ENCODE measurements at places on chromosomes 16 and 17. TPM values are rescaled to one million over a fixed set of nuclear protein-coding genes. Genes with fewer than 3 reads are reported as not detected.
A peak's percentile ranks its signal among the peaks of the same experiment; 100 is the strongest.

SF3B3 gene
- 303 TPM for total RNA-seq

PRR15L gene
- not detected for total RNA-seq

SNF8 gene
- 96.2 TPM for total RNA-seq

KRTAP2-3 gene
- total RNA-seq, result not detected

GNG13 gene
- total RNA-seq, result not detected

FMNL1 gene
- 411 TPM for total RNA-seq

PDILT gene
- not detected for total RNA-seq

OR3A2 gene
- total RNA-seq, result 3.3 TPM

DNA sequence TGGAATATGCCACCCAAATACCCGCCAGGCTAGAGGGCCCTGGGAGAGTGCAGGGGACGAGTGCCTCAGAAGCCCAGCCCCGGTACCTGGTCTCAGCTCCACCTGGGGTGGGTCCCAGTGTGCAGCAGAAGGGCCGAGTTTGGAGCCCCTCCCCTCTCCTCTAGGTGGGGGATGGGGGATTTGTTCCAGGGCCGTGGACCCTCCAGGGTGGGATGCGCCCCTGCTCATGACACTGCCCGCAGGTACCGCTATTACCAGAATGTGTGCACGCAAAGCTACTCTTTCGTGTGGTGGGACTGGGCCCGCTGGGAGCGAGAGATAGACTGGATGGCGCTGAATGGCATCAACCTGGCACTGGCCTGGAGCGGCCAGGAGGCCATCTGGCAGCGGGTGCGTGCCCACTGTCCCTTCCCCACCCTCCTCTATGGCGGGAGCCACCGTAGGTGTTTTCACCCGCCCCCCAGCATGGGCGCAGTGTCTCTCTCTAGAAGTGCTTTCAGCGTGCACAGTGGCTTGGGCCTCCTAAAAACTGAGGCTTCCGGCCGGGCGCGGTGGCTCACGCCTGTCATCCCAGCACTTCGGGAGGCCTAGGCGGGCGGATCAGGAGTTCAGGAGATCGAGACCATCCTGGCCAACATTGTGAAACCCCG is 1.2 kb downstream of the NAGLU start:
- peaks cover 38% of the 10 kb centered on the region for H3K4me1 ChIP-seq
- H3K36me3 ChIP-seq, result peaks cover 11% of the 10 kb centered on the region
- peak overlapping the region; percentile 73 for H3K27ac ChIP-seq
- peak overlapping the region; percentile 88 for H3K4me3 ChIP-seq
- DNase-seq, result no peak
- peaks cover 2% of the 10 kb centered on the region for H3K27me3 ChIP-seq

DNA sequence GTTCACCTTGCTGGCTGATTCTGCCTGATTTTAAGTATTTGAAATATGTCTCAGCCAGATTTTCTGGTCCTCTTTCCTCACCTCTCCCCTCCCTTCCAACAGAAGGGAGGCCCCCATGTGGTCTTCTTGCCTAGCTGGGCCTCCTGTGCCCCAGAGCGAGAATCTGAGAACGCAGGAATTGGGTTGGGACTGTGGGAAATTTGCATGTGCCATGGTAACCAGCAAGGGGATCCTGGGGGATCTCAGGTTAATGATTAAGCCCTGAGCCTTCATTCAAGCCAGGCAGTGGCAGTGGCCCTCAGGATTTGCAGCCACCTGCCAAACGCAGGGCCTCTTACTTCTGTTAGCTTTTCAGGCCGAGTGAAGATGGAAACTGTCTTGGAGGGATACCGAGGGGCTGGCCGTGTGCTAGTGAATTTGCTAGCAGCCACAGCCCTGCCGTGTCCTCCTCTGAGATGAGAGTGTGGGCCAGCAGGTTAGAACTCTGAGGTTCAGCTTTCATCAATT is 40.2 kb downstream of the KSR1 start:
- H3K4me1 ChIP-seq, result peaks cover 12% of the 10 kb centered on the region
- H3K4me3 ChIP-seq, result no peak overlapping the region
- no peak overlapping the region for H3K27ac ChIP-seq
- H3K36me3 ChIP-seq, result peaks cover 40% of the 10 kb centered on the region
- H3K27me3 ChIP-seq, result no peaks in the 10 kb centered on the region

DNA sequence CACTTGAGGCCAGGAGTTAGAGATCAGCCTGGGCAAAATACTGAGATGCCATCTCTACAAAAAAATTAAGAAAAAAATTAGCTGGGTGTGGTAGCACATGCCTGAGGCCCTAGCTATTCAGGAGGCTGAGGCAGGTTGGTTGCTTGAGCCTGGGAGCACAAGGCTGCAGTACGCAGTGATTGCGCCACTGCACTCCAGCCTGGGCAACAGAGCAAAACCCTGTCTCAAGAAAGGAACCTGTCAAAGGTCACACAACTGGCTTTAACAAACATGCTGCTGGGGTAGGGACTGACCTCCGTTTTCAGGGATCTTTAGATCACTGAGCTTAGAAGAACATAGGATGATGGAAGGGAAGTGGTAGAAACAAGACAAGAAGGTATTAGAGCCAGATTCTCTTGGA is 95.0 kb downstream of the IRX3 start:
- no peak overlapping the region for H3K4me3 ChIP-seq
- H3K27me3 ChIP-seq, result peaks cover 4% of the 10 kb centered on the region
- DNase-seq, result no peak
- H3K4me1 ChIP-seq, result peaks cover 2% of the 10 kb centered on the region
- no peaks in the 10 kb centered on the region for H3K36me3 ChIP-seq
- H3K27ac ChIP-seq, result no peak overlapping the region

GRCh38 chr17:62732125-62732524 is 76.0 kb downstream of the MARCHF10 start:
- H3K4me1 ChIP-seq, result no peaks in the 10 kb centered on the region
- H3K27me3 ChIP-seq, result peaks cover 28% of the 10 kb centered on the region
- no peak overlapping the region for H3K4me3 ChIP-seq

- no peak overlapping the region for H3K27ac ChIP-seq
- no peak for DNase-seq
- no peaks in the 10 kb centered on the region for H3K36me3 ChIP-seq
- H3K4me1 ChIP-seq, result peaks cover 1% of the 10 kb centered on the region
- peaks cover 64% of the 10 kb centered on the region for H3K27me3 ChIP-seq
- no peak overlapping the region for H3K4me3 ChIP-seq
These were observed 30.0 kb downstream of the SLC13A5 start for GRCh38 chr17:6683081-6683684.

DNA sequence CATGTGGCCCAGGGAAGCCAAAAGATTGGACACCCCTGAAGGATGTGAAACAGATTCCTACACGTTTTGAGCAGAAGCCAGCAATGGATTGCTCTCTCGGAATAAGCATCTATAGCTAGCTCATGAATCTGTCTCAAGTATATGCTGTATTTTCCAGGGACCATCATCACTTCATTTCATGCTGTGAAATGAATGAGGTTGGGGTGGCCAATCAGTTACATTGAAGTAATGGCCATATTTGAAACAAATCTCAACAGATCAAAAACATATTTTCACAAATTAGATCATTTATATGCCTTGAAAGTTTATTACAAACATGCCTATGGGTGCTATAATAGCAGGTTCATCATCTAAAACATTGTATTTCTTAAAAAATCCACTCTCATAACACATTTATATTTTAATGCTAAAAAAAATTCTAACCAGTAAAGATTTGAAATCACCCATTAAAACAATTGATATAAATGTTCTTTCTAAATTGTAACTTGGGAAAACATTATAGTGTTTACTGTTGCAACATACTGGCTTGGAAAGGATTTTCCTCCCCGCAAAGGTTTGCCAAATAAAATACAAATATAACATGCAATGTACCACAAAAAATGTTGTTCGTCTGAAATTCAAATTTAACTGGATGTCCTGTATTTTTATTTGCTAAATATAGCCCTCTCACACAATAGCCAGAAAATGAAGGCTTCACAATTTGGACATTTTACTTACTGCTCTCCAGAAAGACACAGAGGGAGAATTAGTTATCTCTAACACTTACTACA is 743.6 kb downstream of the KCNJ2 start:
- H3K27ac ChIP-seq, result no peak overlapping the region
- no peaks in the 10 kb centered on the region for H3K27me3 ChIP-seq
- no peaks in the 10 kb centered on the region for H3K4me1 ChIP-seq
- no peaks in the 10 kb centered on the region for H3K36me3 ChIP-seq

DNA sequence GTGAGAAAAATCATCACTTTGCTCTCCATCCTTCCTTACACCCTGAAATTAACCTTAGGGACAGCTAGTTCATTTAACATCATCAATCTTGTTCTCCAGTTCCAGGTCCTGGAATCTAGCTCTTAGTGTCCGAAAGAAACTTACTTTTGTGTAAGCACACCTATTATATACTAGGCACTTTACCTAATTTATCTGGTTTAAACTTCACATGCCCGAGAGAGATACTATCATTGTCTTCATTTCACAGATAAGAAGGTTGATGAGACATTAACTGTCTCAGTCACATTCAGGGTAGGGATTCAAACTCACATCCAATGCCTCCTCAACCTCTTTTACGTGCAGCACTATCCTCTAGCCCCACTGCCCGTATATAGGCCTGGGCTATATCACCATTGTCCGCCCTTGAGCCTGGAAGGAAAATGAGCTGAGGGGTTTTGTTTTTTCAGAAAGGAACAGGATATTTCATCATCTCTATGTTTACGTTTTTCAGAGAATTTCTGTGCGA is 501 bp upstream of the AP2B1 start:
- H3K27ac ChIP-seq, result peak overlapping the region; percentile 99
- DNase-seq, result no peak
- peaks cover 32% of the 10 kb centered on the region for H3K4me1 ChIP-seq
- no peaks in the 10 kb centered on the region for H3K27me3 ChIP-seq
- H3K4me3 ChIP-seq, result peak overlapping the region; percentile 94

- no peak overlapping the region for H3K27ac ChIP-seq
- no peaks in the 10 kb centered on the region for H3K4me1 ChIP-seq
- H3K4me3 ChIP-seq, result no peak overlapping the region
- no peaks in the 10 kb centered on the region for H3K27me3 ChIP-seq
- no peaks in the 10 kb centered on the region for H3K36me3 ChIP-seq
These were observed 55.7 kb upstream of the AKTIP start for GRCh38 chr16:53558710-53559109.

DNA sequence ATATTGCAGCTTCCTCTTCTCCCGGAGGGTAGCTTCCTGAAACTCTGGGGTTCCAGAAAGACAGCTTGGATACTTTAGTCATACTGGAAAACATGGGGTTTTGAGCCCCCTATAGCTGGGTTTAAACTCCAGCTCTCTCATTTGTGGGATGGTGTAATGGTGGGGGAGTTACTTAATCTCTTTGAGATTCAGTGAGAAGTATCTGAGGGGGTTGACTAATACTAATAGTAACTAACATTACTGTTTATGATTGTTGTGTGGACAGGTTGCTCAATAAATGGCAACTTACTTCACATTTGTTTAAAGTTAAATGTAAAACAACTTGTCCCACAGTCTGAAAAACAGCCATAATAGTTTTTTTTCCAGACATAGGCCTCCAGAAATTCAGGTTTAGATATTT is 5.1 kb upstream of the SUZ12 start:
- H3K4me1 ChIP-seq, result peaks cover 1% of the 10 kb centered on the region
- H3K4me3 ChIP-seq, result no peak overlapping the region
- DNase-seq, result no peak
- H3K27ac ChIP-seq, result no peak overlapping the region

- H3K4me3 ChIP-seq, result no peak overlapping the region
- no peaks in the 10 kb centered on the region for H3K27me3 ChIP-seq
- peaks cover 15% of the 10 kb centered on the region for H3K4me1 ChIP-seq
These were observed 142.5 kb downstream of the PARN start for GRCh38 chr16:14487579-14487978.

DNA sequence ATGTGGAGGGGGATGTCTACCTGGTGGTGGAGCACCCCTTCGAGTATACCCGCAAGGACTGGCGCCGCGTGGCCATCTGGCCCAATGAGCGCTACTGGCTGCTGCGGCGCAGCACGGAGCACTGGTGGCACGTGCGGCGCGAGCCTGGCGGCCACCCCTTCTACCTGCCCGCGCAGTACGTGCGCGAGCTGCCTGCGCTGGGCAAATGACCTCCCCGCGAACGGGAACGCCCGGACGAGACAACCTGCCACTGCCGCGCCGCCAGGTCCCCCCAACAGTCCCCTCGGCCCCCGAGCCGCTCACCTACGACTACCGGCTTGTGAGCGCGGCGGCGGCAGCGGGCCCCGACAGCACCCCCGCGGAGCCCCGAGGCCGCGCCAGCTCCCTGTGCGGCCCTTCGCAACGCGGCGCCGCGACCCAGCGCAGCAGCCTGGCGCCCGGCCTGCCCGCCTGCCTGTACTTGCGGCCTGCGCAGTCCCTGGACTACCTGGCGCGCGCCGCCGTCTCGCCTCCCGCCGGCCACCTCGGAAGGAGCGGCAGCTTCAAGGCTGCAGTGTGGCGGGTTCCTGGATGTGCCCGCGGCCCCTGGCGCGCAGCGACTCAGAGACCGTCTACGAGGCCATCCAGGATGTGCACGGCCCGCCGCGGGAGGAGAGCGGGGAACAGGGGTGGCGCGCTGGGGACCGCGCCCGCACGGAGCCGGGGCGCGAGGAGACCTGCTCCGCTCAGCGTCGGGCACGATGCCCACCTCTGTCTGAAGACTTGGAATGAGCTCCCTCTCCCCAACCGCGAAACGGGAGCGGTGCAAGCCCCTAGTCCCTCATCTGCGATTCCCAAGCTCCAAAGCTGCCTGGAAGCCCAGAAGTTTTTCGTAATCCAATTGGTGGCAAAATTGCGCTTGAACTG is 48.7 kb upstream of the AMZ2 start:
- H3K27ac ChIP-seq, result no peak overlapping the region
- DNase-seq, result peak; percentile 70
- H3K4me1 ChIP-seq, result peaks cover 18% of the 10 kb centered on the region
- H3K27me3 ChIP-seq, result peaks cover 65% of the 10 kb centered on the region
- H3K4me3 ChIP-seq, result peak overlapping the region; percentile 80

DNA sequence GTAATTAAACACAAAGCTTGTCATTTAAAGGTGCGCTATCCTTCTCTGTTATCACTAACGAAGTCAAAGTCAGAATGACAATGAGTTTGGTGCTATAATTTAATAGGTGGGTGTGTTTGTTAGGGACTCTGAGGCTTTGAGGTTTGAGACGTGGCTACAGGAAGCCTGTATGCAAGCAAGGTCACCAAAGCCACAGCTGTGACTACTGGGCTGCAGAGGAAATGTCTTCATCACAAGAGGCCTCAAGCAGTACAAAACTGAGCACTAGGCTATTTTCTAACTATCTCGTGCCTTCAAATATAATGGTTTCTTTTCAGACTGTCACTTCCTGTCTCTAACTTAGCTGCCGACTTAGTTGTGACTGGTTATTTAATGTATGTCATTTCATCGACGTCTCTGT is 141.2 kb downstream of the AATF start:
- H3K27ac ChIP-seq, result peak overlapping the region; percentile 91
- peaks cover 33% of the 10 kb centered on the region for H3K36me3 ChIP-seq
- no peaks in the 10 kb centered on the region for H3K27me3 ChIP-seq
- H3K4me3 ChIP-seq, result peak overlapping the region; percentile 68
- H3K4me1 ChIP-seq, result peaks cover 54% of the 10 kb centered on the region
- DNase-seq, result peak; percentile 41

DNA sequence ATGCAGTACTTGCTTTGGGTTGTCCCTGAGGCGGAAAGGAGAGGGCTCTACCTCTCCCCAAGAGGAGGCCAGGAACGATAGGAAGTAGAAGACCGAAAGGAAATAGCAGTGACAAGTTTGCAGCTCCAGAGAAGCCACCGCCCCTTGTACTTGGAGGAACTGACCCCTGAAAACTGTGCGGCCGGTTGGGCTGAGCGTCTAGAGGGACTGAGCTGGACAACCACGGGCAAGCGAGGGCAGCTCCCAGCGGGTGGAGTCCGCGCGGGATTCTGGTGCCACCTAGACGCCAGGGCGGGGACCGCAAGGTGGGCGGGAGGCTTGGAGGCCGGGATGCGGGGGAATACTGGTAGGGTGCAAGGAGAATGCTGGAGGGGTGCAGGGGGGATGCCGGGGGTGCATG is 1.3 kb upstream of the SLC6A4 start:
- H3K27ac ChIP-seq, result no peak overlapping the region
- peaks cover 1% of the 10 kb centered on the region for H3K36me3 ChIP-seq
- H3K4me3 ChIP-seq, result peak overlapping the region; percentile 68
- peaks cover 26% of the 10 kb centered on the region for H3K4me1 ChIP-seq
- no peak for DNase-seq
